Activated CD4-positive, alpha-beta T cell treated with anti-CD3 and anti-CD28 coated beads, Interleukin-2, amount 10 ng/mL, durations not matched to agents 24 days and 14 days (primary cell): ENCODE measurements at places on chromosomes 7 and 10.

- no peak for DNase-seq
Observed at GRCh38 chr10:99236627-99237309, 1.1 kb upstream of the HPSE2 start.

DNA sequence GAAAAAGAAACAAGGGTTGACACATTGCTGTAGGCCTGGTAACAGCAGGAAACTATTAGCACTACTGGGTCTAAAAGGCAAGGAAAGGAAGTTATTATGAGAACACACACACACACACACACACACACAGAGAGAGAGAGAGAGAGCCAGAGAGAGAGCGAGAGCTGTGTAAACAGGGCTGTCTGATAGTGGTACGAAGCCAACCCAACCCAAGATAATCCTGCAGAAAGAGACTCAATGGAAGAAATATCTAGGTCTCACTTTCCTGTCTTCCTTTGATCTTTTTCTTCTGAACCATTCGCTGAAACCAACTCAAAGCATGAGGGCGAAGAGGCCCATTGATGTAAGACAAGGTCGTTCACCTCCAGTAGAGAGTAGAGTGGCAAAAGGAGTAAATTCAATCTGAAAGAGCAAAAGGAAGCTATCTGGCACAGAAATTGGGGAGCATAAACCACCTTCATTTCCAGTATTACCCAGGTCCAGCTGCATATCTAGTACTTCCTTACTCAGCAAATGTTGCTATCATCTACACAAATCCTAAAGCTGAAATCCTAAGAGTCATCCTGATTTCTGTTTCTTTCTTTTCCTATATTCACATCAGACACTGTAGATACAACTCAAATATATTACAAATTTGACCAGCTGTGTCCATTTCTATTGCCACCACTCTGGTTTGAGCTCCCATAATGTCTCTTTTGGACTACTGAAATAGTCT, 110.2 kb downstream of the TMEM26 start:
- no peak for DNase-seq

- no peak for DNase-seq
Observed at GRCh38 chr10:99330347-99330924, 1.3 kb downstream of the CNNM1 start.

GRCh38 chr10:118746246-118746645, 8.5 kb downstream of the CACUL1 start:
- no peak for DNase-seq

DNA sequence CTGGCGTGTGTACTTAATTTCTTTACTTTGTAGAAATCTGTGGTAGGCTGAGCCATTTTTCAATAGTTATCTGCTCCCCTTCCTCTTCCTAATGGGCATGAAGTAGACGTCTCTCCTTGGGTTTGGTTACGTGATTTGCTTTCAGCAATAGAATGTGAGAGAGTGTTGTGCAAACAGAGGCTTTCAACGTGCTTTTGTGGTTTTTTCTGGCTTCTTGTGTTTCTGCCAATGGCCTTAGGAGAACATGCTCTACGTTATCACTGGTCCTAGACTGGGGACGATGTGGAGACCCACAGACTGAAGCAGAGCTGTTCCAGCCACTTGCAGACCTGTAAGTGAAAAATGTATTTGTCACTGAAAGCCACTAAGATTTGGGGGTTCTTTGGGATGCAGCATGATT, 107.2 kb upstream of the NPTX2 start:
- DNase-seq = no peak

DNA sequence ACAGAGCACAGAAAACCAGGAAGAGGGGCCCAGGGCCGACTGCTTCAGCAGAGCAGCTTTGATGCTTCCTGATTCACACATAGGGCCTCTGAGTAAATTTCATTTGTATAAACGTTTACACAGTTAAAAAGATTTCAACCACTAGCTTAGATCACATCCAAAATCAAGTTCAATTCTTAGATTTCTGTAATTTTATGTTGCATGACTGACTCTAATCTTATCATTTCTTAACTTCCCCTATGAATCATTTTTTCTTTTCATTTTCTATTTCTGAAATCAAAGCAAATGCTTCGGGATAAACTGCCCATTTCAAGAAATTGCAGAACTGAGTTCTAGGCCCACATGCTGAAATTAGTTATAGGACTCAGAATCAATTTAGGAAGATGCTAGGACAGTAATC, 224.7 kb downstream of the INHBA start:
- DNase-seq = no peak

DNA sequence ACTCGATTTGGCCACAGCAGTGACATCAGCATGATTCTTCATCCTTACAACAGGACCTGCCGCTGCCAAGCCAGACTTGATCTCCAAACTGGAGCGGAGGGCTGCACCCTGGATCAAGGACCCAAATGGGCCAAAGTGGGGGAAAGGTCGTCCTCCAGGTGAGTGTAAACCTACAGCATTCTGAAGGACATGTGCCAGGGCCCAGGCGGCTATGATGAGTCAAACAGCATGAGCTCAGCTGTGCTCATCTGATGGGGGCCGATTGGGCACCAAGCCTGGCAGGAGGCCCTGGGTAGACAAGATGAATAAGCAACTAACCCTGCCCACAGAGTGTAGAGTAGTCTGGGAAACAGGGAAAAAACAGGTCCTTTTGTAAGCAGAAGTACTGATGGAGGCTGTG, 14.4 kb upstream of the ATP6V0E2 start:
- no peak for DNase-seq

DNA sequence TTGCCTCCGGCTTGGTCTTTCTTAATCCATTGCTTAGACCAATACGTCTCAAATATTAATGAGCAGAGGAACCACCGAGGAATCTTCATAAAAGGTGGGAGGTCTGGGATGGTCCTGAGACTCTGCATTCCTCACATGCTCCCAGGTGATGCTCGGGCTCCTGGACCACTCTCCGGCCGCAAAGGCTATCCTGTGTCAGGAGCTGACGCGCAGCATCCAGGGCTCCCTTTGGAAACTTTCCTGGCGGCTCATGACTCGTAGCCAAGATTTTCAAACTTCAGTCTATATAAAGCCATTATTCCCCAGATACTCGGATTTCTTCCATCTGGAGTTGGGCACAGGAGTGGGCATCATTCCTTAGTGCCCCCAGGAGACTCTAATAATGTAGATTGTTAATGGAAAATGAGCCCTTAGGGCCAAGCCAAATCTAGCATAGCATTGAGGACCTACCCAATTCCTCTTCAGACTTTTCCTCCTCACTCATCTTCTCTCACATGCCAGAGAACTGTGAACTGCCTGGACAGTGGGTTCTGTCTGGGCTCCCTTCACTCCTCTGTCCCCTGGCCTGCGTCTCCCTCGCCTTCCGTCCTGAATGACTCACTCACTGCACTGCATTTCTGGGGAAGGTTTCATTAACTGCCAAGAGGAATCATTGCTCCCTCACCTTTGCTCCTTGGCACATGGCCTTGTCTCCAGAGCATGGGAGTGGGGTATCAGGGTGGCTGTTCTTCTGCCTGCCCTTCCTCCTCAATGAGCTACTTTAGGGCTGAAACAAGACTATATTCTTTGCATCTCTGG, 89.3 kb downstream of the MKI67 start:
- no peak for DNase-seq

GRCh38 chr7:113120647-113121046, 2.3 kb upstream of the SMIM30 start:
- DNase-seq = no peak

DNA sequence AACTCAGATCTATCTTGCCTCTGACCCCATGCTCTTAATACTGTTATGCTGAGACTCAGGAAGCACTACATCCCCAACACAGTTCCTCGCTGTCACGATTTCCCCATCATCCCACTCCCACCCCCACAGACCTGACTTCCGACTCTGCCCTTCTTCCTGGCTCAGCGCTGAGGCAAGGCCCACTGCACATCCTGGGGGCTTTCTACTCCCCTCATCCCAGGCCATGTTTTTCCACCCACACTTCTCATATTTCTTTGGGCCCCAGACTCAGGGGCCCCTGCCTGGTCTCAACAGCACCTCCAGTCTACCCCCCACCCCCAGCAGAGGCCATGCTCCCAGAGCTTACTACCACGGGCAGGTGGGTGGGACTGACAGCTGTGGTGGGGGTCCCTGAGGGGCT, 7.7 kb upstream of the NDST2 start:
- no peak for DNase-seq

DNA sequence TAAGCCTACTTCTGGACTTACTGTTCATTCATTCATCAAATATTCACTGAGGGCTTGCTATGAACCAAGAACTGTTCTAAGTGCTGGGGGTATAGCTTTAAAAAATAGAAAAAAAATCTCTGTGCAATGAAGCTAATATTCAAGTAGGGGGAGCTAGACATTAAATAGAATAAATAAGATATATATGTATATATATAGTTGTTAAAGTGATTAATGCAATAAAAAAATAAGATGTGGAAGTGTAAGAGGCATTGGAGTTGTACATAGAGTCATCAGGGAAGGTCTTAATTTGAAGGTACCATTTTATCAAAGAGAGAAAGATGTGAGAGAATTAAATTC, 181.2 kb upstream of the AGR3 start:
- no peak for DNase-seq

DNA sequence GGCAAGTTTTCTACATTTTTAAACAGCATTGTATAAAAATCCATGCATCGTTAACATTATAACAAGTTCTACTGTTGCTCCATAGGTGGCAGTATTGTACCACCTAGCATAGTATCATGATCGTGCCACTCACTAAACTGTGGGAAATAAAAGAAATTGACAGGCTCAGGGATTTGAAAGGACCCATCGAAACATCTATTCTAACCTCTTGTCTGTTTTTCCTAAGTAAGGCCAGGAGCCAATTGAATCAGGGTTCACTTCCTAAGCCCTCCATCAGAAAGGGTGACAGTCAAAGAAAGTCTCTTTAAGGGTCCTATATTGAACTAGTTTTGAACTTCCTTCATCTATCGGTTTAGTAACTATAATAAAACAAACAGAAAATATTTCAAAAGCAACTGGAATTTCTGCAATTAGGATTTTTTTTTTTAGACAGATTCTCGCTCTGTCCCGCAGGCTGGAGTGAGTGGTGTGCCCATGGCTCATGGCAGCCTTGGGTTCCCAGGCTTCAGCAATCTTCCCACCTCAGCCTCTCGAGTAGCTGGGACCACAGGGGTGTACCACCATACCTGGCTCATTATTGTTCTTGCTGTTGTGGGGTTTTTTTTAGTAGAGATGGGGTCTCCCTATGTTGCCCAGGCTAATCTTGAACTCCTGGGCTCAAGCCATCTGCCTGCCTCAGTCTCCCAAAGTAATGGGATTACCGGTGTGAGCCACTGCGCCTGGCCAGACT, 9.4 kb downstream of the HACD1 start:
- peak; percentile 79 for DNase-seq

DNA sequence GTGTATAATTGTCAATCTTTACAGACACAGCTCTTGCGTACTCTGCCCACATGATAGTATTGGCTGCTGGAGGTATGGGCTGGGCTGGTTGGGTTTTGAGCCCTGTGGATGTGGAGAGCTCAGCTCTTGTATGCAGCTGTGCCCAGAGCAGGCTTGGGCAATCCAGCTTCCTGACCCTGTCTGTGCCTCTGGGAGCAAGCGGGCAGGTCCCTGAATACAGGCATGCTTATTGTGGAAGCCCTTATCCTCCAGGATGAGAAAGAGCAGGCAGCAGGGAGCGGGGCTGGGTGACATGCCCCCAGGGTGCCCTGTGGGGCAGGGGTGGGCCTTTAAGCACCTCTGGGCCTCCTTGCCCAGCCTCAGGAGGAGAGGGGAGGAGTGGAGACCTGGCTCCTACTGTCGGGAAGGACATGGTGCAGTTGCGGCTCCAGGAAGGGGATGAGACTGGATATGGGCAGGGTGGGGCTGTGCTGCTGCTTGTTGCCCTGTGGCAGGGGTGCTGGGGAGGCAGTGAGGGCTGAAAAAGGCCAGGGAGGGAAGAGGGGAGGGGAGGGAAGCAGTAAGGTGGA, 32.7 kb upstream of the SH2D4B start:
- no peak for DNase-seq

DNA sequence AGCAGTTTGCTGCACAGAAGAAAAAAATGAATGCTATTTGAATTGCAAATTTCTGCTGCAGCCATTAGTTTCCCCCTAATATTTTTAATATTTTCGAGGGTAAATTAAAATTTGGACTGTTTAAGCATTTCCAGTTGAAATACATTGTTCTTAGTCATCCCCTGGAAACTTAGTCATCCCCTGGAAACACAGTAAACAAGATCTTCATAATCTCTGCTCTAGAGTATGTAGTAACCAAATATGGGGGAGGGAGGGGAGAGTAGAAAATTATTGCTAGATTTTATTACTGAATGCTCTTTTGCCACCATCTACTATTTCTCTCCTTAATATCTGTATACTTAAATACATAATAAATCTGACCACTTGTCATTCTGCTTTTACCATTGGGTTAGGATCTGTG, 1053.3 kb downstream of the SORCS1 start:
- no peak for DNase-seq

- no peak for DNase-seq
Observed at GRCh38 chr10:117345143-117345542, 30.1 kb downstream of the PDZD8 start.

GRCh38 chr7:127928852-127929251, 102.4 kb downstream of the LRRC4 start:
- no peak for DNase-seq

DNA sequence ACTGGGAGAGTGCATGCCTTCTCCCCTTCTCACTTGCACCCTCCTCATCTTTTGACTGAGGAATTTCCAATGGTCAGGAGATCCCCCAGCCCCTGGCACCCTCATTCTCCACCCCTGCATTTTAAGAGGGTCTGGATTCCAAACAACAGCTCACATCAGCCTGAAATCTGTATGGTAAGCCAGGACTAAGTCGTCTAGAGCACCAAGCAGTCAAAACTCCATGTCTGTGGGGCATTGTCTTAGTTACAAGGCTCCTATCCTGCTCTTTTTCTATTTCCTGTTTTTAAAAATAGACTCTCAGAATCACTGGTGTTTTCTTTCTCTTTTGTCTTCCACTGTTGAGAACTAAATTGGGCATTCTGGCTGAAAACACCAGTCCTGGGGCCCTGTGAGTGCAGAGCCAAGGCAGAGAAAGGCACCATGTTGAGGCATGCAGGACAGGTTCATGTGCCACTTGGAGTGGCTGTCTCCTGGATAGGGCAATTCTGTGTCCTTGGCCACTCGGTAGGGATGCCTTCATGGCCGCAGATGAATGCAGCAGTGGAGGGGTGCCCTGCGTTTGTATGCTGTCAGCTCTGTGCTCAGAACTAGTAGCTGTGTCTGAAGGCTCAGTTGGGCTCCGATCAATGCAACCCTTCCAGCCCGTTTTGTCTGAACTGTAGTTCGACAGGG, 216.6 kb upstream of the YAE1 start:
- DNase-seq = no peak

- DNase-seq = peak; percentile 69
Observed at GRCh38 chr10:60394446-60394845, 4.8 kb upstream of the ANK3 start.

GRCh38 chr7:38506756-38507155, 124.4 kb downstream of the AMPH start:
- DNase-seq = no peak

DNA sequence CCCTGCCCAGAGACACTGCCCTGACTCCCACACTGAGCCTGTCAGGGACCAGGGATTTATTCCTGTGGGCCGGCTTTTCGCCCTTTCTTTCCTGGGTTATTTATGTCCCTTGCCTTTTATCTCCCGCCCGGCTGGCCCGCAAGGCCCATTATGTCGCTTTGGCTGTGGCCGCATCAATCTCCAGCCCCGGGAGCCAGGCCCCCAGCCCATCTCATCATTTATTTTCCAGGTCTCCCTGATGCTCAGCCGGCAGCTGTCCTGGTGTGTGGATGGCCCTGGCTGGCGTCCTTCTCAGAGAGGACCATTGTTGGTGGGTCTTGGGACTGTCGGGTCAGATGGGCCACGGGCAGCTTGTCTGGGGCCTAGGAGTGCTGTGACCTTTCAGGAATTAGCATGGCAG, 82.3 kb downstream of the FAM241B start:
- DNase-seq = no peak
